Kidney (tissue), 22 donors: ENCODE measurements at places on chromosomes 3 and 15. TPM values are rescaled to one million over a fixed set of nuclear protein-coding genes. Genes with fewer than 3 reads are reported as not detected.

DNA sequence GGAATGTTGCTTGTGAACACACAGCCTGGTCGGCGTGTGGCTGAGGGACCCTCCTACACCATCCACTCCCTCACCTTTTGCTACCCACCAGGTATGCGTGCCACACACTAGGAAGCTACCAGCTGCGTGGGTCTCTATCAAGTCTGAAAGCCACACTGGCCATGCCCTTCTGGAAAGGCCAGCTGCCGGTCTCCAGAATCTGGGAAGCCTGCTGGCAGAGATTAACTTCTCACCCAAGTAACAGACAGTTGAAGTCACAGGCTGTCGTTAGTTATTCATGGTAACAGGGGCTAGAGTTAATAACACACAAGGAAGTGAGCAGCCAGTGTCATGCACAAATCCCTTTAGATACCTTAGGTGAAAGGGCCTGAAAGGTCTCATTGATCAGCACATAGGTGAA lies 48.1 kb downstream of the SUSD5 start:
- H3K4me1 ChIP-seq: no peaks in the 10 kb centered on the region
- H3K36me3 ChIP-seq: no peaks in the 10 kb centered on the region
- DNase-seq: no peak
- H3K27me3 ChIP-seq: no peaks in the 10 kb centered on the region

GRCh38 chr3:32869513-32870047 lies 51.8 kb downstream of the TRIM71 start:
- H3K4me1 ChIP-seq: peaks cover 18% of the 10 kb centered on the region
- H3K4me3 ChIP-seq: no peak overlapping the region
- no peaks in the 10 kb centered on the region for H3K36me3 ChIP-seq
- no peaks in the 10 kb centered on the region for H3K27me3 ChIP-seq
- H3K27ac ChIP-seq: no peak overlapping the region

- no peaks in the 10 kb centered on the region for H3K27me3 ChIP-seq
- DNase-seq: no peak
- H3K4me3 ChIP-seq: no peak overlapping the region
- H3K27ac ChIP-seq: no peak overlapping the region
- no peaks in the 10 kb centered on the region for H3K4me1 ChIP-seq
These were observed 44.8 kb downstream of the CEMIP start for GRCh38 chr15:80823995-80824394.

- H3K4me1 ChIP-seq: no peaks in the 10 kb centered on the region
- H3K27ac ChIP-seq: no peak overlapping the region
These were observed 23.6 kb downstream of the PRR20G start for GRCh38 chr3:127264292-127264691.

DNA sequence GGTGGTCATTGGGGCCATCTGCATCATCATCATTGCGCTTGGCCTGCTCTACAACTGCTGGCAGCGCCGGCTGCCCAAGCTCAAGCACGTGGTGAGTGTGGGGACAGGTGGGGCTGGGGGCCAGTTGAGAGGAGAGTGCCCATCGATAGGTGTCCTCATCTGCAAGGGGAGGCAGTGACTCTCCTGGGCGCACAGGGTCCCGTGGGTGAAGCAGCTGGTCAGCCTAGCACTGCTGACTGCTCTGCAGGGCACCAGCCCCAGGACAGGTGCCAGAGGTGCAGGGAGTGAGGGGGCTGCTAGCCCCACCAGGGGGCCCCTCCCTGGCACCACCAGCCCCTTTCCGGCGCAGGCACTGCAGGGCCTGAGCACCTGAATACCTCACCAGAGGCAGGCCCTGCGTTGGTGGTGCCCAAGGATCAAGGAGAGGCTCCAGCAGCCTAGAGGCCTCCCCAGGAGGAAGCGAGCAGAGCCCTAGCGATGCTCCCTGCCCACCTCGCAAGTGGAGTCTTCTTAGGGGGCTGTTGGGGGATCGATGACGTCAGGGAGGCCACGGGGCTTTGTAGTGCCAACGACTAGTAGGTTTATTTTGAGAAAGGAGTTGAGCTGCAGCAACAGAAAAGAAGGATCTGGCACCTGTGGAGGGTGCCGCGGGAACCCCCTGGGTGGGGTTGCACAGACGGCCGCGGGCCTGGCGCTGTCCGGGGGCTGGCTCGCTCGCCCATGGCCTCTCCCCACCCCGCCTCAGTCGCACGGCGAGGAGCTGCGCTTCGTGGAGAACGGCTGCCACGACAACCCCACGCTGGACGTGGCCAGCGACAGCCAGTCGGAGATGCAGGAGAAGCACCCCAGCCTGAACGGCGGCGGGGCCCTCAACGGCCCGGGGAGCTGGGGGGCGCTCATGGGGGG lies 976 bp upstream of the ABTB1 start:
- H3K4me3 ChIP-seq: no peak overlapping the region
- no peaks in the 10 kb centered on the region for H3K36me3 ChIP-seq
- peaks cover 13% of the 10 kb centered on the region for H3K4me1 ChIP-seq
- H3K27ac ChIP-seq: peak overlapping the region; percentile 65

GRCh38 chr3:70096376-70097066 lies 97.0 kb downstream of the SAMMSON start:
- H3K4me1 ChIP-seq: no peaks in the 10 kb centered on the region
- H3K27ac ChIP-seq: no peak overlapping the region
- DNase-seq: no peak
- no peaks in the 10 kb centered on the region for H3K27me3 ChIP-seq
- H3K4me3 ChIP-seq: no peak overlapping the region

GRCh38 chr3:16609927-16610580 lies 4.8 kb upstream of the DAZL start:
- no peak overlapping the region for H3K27ac ChIP-seq
- no peak for DNase-seq
- no peaks in the 10 kb centered on the region for H3K27me3 ChIP-seq
- H3K4me1 ChIP-seq: no peaks in the 10 kb centered on the region

DNA sequence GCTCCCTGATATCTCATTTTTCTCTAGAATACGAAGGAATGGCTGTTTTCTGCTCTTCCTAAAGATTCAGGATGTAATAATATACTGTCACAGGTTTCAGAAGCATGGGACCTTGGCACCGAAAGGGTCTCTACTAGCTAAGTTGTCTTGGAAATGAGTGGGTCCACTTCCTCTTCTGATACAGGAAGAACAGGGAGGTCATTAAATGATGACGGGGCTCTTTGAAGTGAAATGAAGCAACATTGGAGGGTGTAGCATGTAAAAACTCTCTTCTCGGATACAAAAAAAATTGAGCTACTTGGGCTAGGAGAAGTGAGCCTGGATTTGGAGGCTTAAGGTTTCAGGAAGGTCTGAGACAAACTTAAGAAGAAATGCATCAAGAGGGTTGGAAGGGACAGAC lies 349.8 kb upstream of the TPRG1 start:
- H3K27me3 ChIP-seq: no peaks in the 10 kb centered on the region
- no peak overlapping the region for H3K27ac ChIP-seq
- H3K4me1 ChIP-seq: no peaks in the 10 kb centered on the region
- H3K36me3 ChIP-seq: no peaks in the 10 kb centered on the region
- DNase-seq: no peak
- H3K4me3 ChIP-seq: no peak overlapping the region

DNA sequence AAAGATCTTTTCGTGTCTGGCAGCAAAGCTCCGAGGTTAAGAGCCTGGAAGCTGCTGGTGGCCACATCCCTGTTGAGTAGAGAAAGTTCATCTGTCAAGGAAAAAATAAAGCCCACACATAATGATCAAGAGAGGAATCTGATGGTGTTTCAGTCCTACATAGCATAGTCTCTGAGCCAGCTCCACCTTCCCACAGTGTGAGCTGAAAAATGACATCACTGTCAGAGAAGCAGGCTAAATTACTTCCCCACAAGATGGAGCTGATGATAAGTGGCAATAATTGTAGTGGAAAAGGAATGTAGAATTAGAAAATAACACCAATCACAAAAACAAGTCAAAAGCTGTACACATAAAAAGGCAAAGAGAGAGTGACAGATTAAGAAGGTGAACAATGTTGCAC lies 84.5 kb downstream of the AQP9 start:
- H3K4me1 ChIP-seq: no peaks in the 10 kb centered on the region
- no peak overlapping the region for H3K27ac ChIP-seq
- no peaks in the 10 kb centered on the region for H3K27me3 ChIP-seq
- DNase-seq: no peak
- H3K4me3 ChIP-seq: no peak overlapping the region

GRCh38 chr15:58886921-58887320 lies 46.6 kb downstream of the SLTM start:
- H3K4me1 ChIP-seq: no peaks in the 10 kb centered on the region
- H3K27me3 ChIP-seq: no peaks in the 10 kb centered on the region

DNA sequence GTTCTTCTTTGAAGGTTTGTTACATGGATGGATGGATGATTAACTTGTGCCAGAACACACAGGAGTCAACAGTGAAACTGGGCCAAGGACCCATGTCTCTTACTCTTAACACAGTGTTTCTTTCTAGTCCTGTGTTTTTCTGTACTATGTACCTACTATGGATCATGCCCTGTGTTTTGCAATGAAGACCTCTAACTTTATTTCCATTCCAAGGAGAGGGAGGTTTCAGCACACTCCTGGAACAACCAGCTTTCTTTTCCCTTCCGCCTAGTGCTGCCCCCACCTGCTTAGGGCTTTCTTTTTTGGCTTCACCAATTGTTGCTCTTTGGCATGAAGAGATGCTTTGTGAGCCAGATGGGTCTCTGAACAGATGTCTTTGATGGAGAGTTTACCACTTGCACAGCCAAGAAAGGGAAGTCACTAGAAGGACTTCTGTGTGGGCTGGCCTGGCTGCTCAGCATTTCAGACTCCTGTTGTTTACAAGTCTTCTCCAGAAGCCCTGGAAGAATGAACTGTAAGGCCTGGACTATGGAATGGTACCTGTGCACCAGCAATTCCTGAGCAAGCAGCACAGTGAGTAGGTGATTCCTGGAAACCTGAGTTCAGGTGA lies 44.5 kb downstream of the SNAPC5 start:
- H3K4me3 ChIP-seq: no peak overlapping the region
- no peak for DNase-seq
- no peaks in the 10 kb centered on the region for H3K27me3 ChIP-seq
- no peaks in the 10 kb centered on the region for H3K4me1 ChIP-seq
- H3K36me3 ChIP-seq: peaks cover 2% of the 10 kb centered on the region
- no peak overlapping the region for H3K27ac ChIP-seq

The SLC27A2 gene
- 26.5 TPM for total RNA-seq

The KLF15 gene
- 22.9 TPM for total RNA-seq

The ARHGAP11A gene
- total RNA-seq: 4.6 TPM

The GBE1 gene
- total RNA-seq: 36.2 TPM
